Kasumi-1 (cell line): ENCODE measurements at places on chromosomes 4 and X.

- DNase-seq = no peak
Observed at GRCh38 chrX:153353416-153353815, 19.5 kb downstream of the ZNF275 start.

DNA sequence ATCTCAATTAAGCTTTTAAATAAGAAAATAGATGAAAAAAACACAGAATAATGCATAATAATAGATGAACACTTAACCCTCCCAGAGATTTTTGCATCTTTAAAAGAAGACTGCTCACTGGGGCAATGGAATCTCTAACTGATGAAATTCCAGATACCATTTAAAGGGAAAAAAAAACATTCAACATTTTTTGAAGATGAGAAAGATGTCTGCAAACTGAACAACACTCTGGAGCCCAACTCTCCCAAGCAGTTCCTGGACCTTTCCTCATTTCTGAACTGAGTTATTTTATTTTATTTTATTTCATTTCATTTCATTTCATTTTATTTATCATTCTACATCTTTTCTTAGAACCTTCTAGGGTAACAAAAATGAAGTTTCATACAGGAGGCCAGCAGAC lies 90.7 kb downstream of the CORIN start:
- no peak for DNase-seq

- peak; percentile 50 for DNase-seq
Observed at GRCh38 chr4:48380583-48381167, 39.3 kb downstream of the SLAIN2 start.

GRCh38 chrX:9948406-9948805 lies 18.8 kb upstream of the CLDN34 start:
- no peak for DNase-seq

GRCh38 chrX:103687073-103687695 lies 685 bp upstream of the MORF4L2 start:
- peak; percentile 65 for DNase-seq

GRCh38 chrX:135191838-135192237 lies 20.6 kb upstream of the CT55 start:
- DNase-seq = no peak

DNA sequence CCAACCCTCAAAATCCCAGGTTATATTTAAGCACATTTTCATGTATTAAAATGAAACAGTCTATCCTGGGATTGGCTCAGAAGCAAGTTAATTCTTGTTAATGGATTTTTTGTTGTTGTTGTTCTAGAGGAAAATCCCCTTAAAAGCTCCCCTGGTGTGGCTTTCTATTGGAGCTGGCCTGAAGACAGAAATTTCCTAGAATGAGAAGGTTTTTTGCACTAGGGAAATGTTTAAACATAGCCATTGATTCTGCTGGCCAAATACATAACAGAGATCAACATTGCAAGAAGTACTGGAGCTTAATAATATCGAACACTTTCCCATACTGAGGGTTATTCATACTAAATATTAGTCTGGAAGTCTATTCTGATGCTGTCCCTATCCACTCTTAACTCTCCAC lies 148.8 kb upstream of the PCDH18 start:
- no peak for DNase-seq

DNA sequence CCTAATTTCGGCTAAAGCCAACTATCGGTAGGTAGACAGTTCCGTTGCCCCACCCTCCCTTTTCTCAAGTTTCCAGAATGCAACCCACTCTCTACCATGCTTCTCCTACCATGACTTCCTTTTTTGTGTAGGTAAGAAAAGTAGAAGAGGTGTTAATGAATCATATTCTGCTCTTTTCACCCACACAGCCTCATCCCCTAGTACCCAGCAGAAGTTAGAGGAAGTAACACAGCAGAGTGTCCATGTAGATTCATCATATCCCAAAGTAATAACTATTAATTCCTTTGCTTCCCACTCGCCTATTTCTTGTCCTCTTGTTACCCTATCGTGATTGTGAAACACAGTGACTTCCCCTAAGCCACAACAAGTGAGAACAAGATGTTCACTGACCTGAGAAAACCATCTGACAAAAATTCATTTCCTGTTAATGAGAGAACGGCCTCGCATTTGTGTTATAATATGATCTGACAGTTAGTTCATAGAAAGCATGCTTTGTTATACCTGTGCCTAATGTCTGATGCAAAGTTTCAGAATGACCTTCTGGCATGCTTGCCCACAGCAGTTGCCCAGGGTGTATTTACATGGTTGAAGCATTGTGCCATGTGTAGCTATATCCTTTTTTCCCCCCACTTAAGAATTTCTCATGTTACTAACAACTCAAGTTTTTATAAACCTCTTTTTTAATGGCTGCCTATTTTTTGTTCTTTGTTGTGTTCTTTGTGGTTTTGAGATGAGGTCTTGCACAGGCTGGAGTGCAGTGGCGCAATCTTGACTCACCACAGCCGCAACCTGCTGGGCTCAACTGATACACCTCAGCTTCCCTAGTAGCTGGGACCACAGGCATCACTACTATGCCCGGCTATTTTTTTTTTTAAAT lies 185.6 kb downstream of the RAP1GDS1 start:
- peak; percentile 64 for DNase-seq

DNA sequence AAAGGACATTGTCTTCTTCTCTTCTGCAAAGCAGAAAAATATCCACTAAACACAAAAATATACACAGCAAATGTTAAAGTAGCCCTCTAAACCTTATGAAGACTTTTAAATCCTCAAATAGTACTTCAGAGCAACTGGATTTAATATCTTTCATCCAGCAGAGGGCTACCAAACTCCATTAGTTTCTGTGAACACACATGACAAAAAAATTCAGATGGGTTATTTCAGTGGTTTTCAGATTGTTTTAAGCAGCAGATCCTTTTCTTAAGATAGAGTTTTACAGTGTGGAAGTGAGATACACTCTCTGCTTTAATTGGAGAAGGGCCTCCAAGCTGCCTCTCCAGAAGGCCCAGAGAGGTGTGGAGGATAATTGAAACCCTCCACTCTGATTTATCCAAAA lies 56.7 kb downstream of the ANK2 start:
- DNase-seq = peak; percentile 63
